GM20000 (cell line): ENCODE measurements at places on chromosomes 7 and 10.

GRCh38 chr7:1810521-1810920, 140.4 kb downstream of the ELFN1 start:
- DNase-seq = no peak

GRCh38 chr7:55475855-55476803, 96.2 kb downstream of the VOPP1 start:
- no peak for DNase-seq

DNA sequence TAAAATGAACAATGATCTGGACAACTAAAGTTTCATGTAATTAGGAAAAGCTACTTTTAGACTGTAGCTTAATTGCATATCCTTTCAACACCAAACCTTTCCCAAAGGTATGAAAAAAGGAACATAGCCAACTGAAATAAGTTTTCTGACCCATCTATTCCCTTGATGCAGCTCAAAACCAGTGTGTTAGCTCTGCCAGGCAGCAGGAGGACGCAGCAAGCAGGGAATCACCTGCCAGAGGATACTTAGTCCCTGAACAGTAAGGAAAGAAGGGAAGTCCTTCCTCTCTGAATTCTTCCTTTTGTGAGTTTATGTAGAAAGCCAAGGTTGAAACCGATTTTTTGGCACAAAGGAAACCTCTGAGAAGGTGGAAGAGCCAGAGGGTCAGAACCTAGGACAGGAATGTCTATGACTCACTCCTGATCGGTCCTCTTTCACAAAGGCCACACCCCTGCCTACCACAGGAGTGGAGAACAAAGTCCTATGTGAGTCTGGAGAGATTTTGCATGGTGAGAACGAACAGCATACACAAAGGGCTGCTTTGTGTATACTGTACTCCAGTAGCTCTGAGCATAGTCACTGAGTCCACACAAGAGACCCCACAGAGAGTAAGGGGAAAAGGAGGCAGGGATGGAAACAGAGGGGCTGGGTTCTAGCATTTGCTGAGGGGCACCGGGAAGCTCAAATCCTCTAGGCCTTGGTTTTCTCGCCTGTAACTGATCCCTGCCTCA, 68.8 kb upstream of the GSDME start:
- DNase-seq = no peak

- no peak for DNase-seq
These were observed 139.4 kb upstream of the AGR3 start for GRCh38 chr7:17021205-17021604.
